ENCODE measurements at places on chromosomes 1 and 21. TPM values are rescaled to one million over a fixed set of nuclear protein-coding genes. Genes with fewer than 3 reads are reported as not detected.

F13B gene
- total RNA-seq = not detected

EXTL1 gene
- total RNA-seq = 0.08 TPM

FAM72A gene
- total RNA-seq = not detected

FLAD1 gene
- total RNA-seq = 17.4 TPM

C1orf94 gene
- total RNA-seq = not detected

MAP3K6 gene
- 17.5 TPM for total RNA-seq

OPRD1 gene
- not detected for total RNA-seq

ADAMTSL4 gene
- total RNA-seq = not detected

PCSK9 gene
- total RNA-seq = not detected

ARID4B gene
- 156 TPM for total RNA-seq

Data from CD8-positive, alpha-beta T cell (primary cell).